Epithelial cell of proximal tubule (primary cell): ENCODE measurements at places on chromosomes 11 and 22.

- no peak for DNase-seq
Measured at GRCh38 chr11:130344841-130345240, 30.1 kb upstream of the ZBTB44 start.

- no peak for DNase-seq
Measured at GRCh38 chr11:833849-834311, 1.1 kb downstream of the CD151 start.

DNA sequence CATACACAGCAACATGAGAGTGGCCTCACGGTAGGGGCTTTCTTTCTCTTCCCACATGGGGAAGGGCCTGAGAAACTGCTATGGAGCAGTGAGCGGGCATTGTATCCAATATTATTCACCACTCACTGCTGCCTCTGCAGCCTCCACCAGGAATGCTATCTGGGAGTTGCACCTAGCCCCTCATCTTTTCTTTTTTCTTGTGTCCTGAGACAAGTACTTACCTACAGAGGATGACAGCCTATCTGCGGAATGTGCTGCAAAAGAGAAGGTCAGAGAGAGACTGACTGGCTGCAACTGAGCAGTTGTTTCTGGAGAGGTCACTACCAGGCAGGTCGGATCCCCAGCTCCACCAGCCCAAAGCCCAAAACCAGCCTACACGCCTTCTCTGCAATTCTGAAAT lies 52.1 kb upstream of the HTATIP2 start:
- no peak for DNase-seq

DNA sequence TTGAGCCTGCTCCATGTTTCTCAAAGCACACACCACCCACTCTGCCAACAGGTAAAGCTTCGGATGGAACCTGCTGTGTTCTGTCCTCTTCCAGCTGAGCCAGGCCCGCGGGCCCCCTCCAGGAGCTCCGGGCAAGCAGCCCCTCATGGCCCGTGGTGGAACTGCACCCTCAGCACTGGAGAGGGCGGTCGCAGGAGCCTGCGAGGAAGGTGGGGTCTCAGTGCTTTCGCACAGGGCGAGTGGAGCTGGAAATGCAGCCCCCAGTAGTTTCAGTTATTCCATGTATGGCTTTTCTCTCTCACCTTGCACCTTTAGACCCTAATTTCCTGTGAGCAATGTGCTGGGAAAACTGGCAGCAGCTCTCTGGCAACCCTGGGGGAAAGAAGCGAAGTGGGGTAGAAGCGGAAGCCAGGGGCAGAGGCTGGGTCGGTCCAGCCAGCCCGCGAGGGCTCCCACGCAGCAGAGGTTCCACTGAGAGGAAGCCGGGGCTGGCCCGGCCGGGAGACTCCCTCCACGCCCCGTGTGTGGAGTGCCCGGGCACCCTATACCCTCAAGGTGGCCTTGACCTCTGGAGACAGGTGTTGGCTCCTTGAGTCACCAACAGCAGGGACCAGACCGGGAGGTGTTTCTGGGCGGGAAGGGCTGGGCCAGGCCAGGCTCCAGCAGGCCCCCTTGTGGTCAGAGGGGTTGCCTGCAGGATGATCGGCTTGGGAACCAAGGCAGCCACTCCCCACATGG lies 119.9 kb upstream of the TMEM45B start:
- no peak for DNase-seq

GRCh38 chr22:41914611-41915034 lies 251 bp downstream of the SHISA8 start:
- DNase-seq = no peak

DNA sequence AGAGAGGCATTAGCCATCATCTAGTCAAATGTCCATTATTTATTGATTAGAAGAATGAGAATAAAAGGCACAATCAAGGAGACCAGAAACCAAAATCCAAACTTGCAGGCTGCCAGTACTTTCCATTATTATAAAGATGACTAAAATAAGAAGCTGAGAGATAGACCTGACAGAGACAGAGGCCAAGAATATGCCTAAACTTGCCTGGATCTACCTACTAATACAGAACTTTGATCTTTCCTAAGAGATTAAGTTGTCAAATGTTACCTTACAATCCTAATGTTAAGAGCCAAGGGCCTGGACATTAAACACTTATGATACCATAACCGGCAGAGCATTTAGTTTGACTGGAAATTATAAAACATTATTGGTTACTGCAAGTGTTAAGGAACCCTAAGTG lies 6.2 kb downstream of the LGR4 start:
- no peak for DNase-seq

DNA sequence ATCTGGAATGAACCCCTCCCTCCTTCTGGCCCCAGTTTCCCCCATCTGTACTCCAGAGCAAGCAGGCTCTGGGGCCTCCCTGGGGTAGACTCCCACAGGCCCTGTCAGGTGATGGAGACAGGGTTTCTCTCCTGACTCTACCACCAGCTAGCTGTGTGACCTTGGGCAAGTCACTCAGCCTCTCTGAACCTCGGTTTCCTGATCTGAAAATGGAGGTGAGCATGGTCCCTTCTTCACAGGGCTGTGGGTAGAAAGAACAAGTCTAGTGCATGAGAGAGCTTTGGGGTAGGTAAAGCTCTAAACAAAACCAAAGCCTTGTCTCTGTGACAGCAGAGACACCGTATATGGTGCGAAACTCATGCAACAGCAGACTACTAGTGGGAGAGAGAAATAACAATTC lies 5.6 kb downstream of the CD5 start:
- DNase-seq = no peak
